WTC11 (cell line): ENCODE measurements at places on chromosomes 1 and 21. TPM values are rescaled to one million over a fixed set of nuclear protein-coding genes. Genes with fewer than 3 reads are reported as not detected.

The INKA2 gene
- 19.2 to 22.5 TPM (median 20.1 TPM) in 3 replicates for total RNA-seq

The PLA2G2F gene
- total RNA-seq = not detected in 3 replicates

GRCh38 chr1:67766141-67766978 lies 66.9 kb downstream of the GNG12 start:
- DNase-seq = peak; percentile 36

DNA sequence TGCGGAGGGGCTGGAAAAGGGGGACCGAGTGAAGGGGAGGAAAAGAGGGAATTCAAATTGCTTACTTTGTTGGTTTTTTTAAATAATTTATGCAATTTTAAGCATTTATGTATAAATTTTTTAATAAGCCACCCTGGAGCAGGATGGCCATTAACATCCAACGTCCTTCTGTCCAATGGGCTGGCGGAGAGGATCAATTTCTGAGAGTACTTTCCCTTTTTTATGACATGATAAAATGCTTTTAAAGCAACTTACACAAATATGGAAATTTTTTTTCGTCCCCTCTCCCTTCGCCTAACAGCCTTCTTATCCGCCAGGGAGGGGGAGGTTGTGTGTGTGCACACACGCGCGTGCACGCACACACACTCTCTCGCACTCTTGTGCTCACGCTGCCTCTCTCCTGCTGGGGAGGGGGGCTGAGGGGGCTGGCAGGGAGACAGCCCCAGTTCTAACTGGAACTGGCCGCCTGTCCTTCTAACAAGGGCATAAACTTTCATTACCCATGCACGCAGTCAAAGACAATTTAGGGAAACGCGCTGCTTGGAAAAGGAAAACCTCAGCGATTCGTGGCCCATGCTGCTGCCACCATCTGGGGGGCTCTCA lies 123.2 kb downstream of the CASZ1 start:
- DNase-seq = no peak

DNA sequence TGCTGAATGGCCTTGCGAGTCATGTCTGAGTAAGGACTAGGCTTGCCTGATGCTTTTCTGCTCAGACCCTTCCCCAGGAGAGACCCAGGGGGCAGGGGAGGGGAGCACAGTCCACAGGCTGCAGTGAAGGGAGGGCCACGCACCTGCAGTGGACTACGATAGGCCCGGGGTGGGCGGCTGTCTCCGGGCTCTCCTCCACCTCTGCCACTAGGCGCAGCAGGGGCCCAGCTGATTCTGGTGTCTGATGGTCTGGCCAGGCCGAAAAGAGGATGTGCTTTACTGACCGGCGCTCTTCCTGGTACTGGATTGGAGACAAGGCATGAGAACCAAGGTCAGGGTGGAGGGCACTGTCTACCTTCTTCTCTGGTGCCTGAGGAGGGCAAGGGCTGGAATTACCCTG lies 7.9 kb upstream of the ARL8A start:
- DNase-seq = no peak
